ENCODE measurements at places on chromosomes 1 and 21.

GRCh38 chr1:24925963-24926362, 4.1 kb downstream of the RUNX3 start:
- no peak for DNase-seq

- no peak for DNase-seq
Observed at GRCh38 chr21:15254111-15254510, 189.3 kb upstream of the NRIP1 start.

GRCh38 chr1:22114083-22115012, 28.5 kb downstream of the WNT4 start:
- DNase-seq: no peak

DNA sequence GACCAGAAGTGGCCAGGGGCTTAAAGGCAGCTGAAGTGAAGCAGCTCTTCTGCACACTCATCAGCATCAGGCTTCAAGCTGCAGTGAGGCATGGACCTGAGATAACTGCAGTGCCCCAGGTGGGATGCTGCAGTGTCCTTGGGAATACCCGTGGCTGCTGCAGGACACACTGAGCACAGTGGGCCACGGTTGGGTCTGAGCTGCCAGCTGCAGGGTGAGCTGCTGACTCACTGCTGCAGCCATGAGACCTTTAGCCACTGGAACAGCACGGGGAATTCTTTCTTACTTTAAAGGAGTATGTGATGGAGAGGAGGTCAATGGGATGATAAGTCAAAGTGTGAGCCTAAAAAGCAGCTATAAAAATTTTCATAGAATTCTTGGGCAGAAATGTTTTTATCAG, 102.1 kb downstream of the XCL2 start:
- DNase-seq: no peak

GRCh38 chr1:76635784-76636183, 231.5 kb upstream of the ST6GALNAC5 start:
- DNase-seq: no peak

GRCh38 chr1:230851291-230851691, 17.0 kb downstream of the C1orf198 start:
- no peak for DNase-seq

- DNase-seq: no peak
Observed at GRCh38 chr1:96364576-96364975, 357.0 kb upstream of the PTBP2 start.

GRCh38 chr21:43864962-43865539, at the start of gene AGPAT3:
Gene AGPAT3 (plus strand): TSS chr21:43865223. CDS start chr21:43959682, 94,459 bp downstream.
- peak; percentile 59 for DNase-seq

DNA sequence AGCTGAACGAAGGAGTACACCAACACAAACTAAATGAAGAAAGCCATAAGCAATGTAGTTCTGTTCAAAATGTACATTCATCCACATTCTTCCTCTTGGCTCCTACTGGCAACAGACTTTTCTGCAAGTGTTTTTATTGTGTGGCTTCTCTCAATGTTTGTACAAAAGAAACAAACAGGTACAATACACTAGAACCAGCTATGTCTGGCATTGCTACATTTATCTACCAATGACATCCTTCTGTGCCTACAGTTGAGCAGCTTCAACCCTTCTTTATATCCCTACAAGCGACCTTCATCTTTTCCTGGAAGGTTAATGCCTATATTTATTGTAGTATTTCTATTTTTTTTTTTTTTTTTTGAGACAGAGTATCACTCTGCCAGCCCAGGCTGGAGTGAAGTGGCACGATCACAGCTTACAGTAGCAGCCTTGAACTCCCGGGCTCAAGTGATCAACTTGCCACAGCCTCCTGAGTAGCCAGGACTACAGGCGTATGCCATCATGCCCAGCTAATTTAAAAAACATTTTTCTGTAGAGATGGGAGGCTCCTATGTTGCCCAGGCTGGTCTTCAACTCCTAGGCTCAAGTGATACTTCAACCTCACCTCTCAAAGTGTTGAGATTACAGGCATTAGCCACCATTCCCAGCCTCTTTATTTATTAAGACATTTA, 89.3 kb downstream of the ASH1L start:
- DNase-seq: no peak

DNA sequence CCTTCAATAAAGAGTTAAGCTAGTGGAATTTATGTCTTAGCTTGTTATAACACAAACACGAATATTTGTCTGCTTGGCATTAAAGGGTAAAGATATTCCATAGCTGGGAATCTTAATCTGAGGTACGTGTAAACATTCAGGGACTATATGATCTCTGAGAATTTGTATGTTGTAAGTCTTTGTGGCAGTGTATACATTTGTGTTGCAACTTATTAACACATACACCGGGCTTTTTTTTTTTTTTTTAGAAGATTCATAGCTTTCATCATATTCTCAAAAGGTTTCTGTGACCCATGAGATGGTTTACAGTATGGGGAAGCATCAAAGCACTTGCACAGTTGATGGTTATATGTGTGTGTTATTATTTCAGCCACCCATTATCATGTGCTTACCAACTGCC, 3.0 kb downstream of the GGPS1 start:
- DNase-seq: no peak

DNA sequence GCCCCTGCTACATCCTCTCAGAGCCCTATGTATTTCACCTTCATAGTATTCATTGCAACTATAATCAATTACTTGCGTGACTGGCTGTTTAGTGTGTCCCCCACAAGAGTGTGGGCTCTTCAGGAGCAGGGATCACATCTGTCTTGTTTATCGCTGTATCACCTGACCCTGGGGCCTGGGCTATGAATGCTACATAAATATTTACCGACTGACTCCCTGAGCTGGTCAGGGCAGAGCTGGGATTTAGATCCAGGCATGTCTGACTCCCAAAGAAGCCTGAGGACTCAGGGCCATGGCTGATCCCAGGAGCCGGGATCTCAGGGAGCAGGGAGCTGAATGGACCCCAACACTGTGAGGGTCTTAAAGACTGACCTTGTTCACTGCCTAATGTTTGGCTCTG, 49.7 kb downstream of the AHDC1 start:
- DNase-seq: no peak

- DNase-seq: no peak
Observed at GRCh38 chr1:11960715-11961114, 19.5 kb upstream of the MFN2 start.

DNA sequence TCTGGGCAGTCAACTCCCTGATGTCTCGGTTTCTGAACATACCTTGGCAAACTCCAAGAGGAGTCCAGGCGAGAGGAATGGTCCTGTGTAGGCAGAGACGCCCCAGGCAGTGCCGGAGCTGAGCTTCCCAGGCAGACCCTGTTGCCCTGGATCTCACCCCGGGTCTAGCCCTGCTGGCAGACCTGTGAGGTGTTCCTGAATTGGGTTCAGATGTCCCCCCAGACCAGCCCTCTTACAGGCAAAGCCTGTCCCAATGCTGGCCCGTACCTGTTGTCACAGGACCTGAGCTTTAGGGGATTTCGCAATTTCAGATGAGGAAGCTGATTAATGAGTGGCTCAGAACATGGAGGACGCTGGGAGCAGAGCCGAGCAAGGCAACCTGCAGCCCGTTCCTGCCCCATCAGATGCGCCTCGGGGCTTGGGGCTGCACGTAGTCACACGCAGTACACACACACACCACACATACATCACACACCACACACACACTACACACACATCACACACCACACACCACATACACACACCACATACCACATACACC, 38.5 kb upstream of the PDE9A start:
- DNase-seq: peak; percentile 39

DNA sequence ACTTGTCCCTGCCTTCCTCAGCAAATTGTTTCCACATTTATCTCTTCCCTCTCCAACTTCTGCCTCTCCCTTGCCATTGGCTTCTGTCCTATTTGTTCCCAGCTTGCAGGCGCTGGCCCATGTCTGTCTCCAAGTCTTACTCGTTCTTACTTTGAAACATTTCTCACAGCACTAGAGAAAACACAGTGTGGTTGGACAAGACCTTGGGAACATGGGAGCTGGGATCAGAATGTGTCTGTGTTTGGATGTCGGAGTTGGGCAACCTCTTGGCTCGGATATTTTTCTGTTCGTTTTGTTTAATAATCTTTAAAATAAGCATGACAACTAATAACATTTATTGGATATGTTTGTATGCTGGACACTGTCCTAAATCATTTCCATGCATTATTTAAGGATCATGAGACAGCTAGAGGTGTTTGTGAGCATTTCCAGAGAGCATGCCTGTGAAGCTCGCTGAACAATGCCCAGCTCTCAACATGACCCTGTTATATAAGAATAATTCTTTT, 5.9 kb upstream of the BRWD1 start:
- DNase-seq: no peak

GRCh38 chr1:212485571-212485912, 52.8 kb downstream of the NENF start:
- DNase-seq: no peak

DNA sequence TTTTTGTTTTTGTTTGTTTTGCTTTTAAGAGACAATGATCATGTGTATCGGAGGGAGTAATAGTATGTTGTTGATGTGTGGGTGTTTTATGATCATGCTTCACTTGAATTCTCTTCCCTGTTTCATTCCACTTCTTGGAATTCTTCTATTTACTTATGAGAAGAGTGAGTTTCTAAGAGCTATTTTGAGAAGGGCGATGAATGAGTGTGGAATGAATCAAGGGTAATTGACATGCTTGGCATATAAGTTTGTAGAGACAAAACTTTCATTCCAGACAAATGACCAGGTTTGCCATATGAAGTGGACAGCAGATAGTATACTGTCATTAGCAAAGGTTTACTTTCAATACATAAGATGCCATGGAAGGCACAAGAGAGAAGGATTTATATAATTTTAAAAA, 42.3 kb upstream of the PDC start:
- no peak for DNase-seq

- DNase-seq: no peak
Observed at GRCh38 chr1:232968391-232968790, 18.0 kb downstream of the NTPCR start.

- DNase-seq: no peak
Observed at GRCh38 chr1:42364089-42364488, 16.5 kb upstream of the RIMKLA start.

GRCh38 chr1:87864676-87865075, 536.0 kb downstream of the LMO4 start:
- no peak for DNase-seq

DNA sequence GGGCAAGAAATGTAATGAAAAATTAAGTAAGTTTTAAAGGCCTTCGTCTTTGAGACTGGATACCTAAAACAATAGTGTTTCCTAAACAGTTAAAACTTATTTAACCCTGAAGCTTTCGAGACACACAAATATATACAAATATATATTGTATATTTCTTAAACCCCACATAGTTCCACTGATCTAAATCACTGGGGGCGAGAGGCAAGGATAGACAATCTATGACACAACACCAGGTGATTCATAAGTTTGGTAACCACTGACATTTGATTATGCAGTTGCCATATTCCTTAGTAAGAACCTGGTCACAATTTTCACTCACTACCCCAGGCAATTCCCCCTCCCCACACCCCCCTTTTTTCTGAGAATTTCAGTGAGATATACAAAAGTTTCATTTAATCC, 55.3 kb upstream of the BOLA1 start:
- no peak for DNase-seq

DNA sequence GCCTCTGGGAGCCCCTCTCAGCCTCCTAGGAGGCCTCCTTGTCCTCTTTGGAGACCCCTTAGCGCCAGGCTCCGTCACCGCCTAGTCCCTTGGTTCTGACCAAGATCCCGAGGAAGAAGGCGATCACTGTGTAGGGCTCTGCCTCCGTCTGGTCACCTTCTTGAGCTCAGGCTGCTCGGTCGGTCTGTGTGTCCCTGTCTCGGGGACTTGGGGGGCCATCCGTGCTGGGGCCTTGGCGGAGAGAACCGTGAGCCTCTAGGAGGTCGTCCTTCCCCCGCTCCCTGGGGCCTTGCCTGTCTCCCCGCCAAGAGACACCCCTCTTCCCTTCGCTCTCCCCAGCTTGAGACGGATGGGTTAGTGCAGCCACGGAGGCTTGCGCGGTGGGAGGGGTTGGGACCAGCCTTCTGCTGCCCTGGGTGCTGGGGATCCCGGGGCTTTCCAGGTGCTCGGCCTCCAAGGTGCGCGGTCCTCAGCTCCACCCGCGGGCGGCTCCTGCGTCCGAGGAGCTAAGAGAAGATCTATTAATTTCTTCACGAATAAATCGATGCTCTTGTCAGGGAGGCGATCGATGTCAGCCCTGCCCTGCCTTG, 701 bp upstream of the INSRR start:
- DNase-seq: no peak

DNA sequence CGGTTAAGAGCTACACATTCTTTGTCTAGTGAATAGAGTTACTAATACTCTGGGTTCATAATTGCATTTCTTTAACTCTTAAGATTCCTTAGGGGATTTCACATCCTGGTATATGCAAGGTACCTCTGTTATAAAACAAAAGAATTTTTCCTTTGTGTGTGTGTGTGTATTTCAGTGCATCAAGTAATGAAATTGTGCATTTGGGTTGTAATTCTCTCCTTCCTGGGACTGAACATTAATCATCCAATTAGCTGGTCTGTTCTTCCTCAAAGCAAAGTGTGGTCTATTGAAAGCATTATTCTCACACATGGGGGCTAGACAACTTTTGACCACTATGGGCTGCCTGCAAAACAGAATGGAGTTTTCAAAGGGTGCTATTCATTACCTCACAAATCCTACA, 74.0 kb downstream of the ZC3H11B start:
- DNase-seq: no peak

DNA sequence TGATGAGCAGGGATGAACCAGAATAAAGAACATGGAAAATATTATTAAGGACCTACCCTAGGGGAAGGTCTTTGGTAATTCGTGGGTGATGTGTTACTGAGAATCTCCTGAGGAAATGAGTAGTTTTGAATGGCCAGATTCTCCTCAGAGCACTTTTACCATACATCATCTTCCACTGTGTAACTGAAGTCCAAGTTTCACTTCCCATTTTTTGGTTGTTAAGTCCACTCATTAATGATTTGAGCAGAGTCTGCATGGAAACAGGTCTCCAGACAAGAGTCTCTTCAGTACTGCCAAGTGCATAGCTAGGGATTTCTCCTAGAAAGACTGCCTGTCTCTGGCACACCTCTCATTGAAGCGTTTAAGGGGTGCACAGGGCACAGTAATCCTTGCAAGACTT, 48.7 kb upstream of the PCP4 start:
- no peak for DNase-seq

DNA sequence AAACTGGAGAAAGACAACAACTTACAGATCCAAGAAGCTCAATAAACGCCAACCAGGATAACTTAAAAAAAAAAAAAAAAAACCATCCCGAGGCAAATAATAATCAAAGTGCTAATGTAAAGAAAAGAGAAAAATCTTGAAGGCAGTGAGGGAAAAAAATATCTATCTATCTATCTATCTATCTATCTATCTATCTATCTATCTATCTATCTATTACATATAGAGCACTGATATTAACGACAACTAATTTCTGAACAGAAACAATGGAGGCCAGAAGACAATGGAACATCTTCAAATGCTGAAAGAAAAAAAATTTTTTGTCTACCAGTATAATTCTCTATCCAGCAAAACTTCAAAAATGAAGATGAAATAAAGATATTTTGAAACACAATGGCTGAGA, 18.0 kb downstream of the PACC1 start:
- DNase-seq: no peak

- no peak for DNase-seq
Observed at GRCh38 chr21:35644523-35644922, 415.8 kb downstream of the SETD4 start.

All from HEK293T (cell line).